Nucleus accumbens (tissue), 56 donors: ENCODE measurements at places on chromosomes 2 and 18.

GRCh38 chr2:235661167-235661937 lies 167.5 kb downstream of the AGAP1 start:
- DNase-seq: no peak

DNA sequence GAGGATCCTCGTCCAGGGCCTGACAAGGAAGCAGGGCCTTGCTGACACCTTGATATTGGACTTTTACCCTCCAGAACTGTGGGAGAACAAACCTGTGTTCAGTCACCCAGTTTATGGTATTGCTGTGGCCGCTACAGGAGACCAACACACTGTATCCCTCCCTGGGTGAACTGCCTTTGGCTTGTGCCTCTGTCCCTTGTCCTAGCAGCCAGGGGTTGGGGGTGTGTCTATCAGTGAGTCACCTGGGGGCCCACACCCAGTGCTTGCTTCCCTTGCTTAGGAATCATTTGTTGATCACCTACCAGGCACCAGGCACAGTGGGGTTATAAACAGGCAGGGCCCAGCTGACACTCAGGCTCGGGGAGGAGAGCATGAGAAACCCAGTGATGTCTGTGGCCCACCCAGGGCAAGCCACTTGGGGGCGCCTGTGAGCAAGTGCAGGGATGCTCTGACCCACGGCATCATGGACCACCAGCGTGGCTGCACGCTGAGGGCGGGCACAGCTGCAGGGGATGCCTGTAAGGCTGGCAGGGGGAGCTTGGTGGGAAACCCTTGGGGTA lies 17.1 kb downstream of the TMEM185B start:
- DNase-seq: no peak

GRCh38 chr18:33076601-33077000 lies 303.8 kb upstream of the KLHL14 start:
- no peak for DNase-seq

DNA sequence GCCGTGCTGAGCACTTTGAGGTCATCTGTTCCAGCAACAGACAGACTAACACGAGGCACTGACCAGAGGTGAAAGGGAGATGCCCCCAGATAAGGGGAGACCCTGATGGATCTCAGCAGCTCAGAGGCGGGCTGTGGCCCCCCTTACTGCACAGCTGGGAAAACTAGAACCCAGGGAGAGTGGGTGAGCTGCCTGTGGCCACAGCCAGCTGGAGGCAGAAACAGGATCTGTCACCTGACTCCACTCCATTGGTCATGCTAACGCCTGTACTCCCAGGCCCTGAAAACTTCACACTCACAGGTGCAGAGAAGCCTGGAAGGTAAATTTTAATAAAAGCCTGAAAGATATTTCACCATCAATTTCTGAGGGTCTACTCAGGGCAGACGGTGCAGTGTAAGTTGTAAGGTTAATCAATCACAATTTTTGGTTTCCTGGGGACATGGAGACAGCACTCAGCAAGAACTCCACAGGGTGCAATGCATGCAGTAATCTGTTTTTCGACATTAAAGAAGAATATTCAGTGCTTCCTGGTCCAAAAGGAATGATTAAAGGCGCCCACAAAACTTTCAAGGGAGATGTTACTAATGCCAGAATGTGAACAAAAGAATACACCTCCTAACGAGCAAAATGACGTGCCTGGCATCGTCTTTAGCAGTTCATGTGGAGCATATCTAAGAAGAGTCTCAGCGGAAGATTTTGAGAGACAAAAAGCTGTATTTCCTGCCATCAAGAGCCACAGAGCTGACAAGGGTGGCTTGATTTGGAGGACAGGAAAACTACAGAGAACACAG lies 173.4 kb downstream of the EIPR1 start:
- no peak for DNase-seq

DNA sequence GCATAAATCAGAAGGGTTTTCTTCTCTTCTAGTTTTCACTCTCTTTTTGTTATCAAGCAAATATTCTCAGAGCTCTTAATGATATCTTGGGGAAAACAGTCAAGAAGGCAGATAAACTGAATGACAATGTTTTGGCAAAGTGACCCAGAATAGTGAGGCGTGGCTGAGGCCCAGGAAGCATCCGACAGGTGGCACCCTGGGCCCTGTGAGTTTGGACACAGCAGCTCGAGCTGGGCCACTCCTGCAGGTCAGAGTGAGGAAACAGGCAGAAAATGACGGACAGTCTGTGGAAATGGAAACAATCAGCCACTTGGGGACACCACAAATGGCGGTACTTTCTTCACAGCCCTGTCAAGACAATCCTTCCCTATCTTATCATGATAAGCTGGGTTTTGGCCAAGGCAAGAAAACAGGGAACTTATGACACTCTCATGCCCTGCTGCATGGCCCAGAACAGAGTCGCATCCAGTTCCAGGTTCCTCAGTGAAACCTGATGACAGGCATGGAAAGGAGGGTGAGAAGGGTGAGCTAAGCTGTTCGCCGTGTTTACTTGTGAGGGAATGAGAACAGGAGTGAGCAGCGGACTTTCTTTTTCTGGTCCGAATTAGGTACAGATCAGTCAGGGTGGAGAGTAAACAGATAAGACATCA lies 32.1 kb downstream of the MRPL44 start:
- DNase-seq: no peak

DNA sequence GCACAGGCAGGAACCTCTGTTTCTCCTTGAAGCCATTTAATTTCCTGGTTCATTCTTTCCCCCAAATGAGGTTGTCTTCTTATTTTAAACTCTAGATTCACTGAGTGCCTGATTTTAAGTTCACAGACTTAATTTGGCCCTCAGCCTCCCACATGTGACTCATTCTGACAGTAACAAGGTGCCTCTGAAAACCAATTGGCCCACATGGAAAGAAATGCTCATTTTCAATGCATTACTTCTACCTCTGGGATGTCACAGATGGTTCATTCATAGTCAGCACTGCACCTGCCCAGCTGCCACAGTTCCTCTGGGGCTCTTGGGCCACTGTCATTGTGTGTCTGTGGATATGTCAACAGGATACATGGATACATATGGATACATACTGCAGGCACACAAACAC lies 140.4 kb upstream of the CAPN13 start:
- DNase-seq: no peak
